ENCODE measurements at places on chromosomes 2 and 18.

GRCh38 chr2:214774108-214774507 is 35.4 kb downstream of the BARD1 start:
- DNase-seq, result peak; percentile 21

DNA sequence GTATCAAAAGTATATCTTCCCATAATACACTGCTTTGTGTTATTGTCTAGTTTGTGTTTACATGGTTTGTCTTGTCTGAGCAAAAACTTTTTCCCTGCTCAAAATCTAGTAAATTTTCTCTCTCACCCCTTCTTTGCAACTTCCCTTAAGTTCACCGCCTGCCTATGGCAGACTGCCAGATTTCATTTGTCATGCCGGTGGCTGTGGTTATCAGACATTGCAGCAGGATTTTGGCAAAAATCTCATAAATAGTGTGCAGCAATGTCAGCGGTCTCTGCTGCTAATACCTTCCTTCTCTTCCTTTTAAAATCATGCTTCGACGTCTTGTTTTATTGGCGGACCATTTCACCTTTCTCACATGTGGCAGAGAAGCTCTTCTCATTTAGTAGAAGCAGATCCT is 45.6 kb upstream of the TMEM178A start:
- peak; percentile 95 for DNase-seq

- DNase-seq, result no peak
Measured at GRCh38 chr18:6590326-6590725, 139.2 kb upstream of the ARHGAP28 start.

DNA sequence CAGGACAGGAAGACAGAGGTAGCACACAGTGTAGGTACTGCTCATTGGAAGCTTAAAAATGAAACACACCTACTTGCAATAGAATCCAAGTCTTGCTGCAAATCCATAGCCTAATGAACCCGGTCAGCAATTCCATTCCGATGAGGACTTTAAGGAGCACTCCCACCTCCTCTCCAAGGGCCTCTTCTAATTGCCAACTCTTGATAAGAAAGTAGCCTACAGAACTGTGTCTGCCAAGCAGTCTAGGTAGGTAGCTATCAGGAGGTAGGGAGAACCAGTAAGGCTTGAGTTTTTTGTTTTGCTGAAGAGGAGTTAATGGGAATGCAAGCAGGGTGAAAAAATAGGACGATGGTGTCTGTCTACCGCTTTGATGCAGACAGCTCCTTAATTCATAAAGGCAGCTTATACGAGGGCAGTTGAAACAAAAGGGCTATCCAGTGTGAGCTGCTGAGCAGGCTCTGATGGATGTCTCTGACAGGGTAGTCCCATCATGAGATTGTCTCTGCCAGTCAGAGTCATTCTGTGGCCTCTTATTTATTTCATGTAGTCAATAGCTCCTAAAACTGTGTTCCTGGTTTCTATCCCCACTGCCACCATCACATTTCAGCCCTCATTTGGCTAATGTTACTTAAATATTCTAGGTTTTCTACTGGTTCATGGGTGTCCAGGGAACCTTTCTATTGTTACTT is 155.6 kb upstream of the DNMT3A start:
- DNase-seq, result no peak

DNA sequence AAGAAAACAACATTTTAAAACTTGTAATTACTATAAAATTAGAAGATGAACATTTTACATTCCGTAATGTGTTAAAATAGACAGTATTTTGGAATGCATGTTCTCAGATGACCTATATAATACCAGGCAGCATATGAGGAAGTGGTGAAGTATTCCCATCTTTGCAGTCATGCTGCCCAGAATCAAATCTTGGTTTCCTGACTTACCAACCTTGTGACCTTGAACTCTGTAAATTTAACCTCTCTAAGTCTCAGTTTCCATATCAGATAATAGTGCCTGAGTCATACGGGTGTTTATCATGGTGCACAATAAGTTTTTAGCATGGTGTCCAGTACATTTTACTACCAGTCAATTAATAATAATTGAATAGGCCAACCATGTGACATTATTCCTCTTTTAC is 7.3 kb upstream of the GALM start:
- no peak for DNase-seq

GRCh38 chr2:135638825-135639224 is 102.8 kb upstream of the UBXN4 start:
- DNase-seq, result no peak

GRCh38 chr2:241273210-241274020 is 42.1 kb downstream of the HDLBP start:
- DNase-seq, result no peak

GRCh38 chr18:27713738-27714095 is 463.2 kb downstream of the CDH2 start:
- DNase-seq, result peak; percentile 91

GRCh38 chr2:221655300-221655699 is 83.2 kb upstream of the EPHA4 start:
- no peak for DNase-seq

- no peak for DNase-seq
Measured at GRCh38 chr2:11750917-11751316, 4.5 kb downstream of the LPIN1 start.

DNA sequence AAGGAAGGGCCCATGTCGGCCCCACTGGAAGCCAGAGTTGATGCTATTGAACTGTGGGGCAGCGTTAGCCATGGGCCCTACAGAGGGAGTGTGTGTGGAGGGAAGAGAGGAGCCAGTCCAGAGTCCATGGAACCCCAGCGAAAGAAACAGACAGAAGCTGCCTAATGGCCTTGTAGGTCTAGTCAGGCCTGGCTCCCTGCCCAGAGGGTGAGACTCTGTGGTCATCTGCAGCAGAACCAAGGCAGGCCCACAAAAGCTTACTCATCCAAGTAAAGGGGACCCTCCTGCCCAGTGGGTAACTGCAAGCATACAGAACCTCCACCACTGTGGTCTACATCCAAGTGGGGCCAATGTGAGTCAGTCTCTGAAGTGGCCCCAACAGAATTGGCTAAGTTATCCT is 439.8 kb downstream of the TGIF1 start:
- DNase-seq, result peak; percentile 25

DNA sequence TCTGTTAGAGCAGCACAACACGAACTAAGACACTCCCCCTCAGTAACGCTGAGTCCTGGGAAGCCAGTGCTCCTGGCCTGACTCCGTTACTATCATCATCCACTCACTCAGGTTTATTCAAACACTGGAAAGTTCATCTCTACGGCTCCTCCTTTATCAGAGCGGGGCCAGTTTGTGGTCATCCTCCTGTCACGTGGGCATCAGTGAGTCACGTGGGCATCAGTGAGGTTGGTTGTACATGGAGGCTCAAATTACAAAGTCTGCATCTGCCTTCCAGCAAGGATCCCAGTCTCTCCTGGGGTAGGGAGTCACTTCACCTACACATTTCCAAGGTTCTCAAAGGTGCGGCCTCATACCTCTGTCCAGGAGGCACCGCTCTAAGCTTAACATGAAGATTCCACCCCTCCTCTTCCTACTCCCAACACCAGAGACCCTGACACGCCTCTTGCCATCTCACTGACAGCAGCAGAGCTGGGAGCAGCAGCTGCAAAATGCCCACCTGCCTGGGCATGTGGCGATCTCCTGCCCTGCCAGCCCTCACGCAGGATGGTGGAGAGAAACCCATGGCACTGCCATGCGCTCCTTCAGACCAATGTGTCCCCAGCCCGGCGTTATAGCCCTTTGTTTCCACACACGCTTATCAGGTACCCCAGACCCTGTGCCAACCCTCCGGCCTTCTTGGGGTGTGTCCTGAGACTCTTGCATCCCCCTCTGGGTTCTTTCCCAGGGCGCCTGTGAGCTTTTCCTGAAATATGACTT is 99.2 kb upstream of the PTPRM start:
- DNase-seq, result peak; percentile 13

DNA sequence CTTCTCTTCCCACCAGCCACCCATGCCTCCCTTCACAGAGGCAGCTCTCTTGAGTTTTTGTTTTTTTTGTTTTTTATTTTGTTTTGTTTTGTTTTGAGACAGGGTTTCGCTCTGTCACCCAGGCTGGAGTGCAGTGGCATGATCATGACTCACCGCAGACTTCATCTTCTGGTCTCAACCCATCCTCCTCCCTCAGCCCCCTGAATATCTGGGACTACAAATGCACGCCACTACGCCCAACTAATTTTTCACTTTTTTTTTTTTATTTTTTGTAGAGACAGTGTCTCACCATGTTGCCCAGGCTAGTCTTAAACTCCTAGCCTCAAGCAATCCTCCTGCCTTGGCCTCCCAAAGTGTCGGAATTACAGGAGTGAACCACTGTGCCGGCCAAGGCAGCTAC is 161.4 kb downstream of the TRABD2A start:
- no peak for DNase-seq

DNA sequence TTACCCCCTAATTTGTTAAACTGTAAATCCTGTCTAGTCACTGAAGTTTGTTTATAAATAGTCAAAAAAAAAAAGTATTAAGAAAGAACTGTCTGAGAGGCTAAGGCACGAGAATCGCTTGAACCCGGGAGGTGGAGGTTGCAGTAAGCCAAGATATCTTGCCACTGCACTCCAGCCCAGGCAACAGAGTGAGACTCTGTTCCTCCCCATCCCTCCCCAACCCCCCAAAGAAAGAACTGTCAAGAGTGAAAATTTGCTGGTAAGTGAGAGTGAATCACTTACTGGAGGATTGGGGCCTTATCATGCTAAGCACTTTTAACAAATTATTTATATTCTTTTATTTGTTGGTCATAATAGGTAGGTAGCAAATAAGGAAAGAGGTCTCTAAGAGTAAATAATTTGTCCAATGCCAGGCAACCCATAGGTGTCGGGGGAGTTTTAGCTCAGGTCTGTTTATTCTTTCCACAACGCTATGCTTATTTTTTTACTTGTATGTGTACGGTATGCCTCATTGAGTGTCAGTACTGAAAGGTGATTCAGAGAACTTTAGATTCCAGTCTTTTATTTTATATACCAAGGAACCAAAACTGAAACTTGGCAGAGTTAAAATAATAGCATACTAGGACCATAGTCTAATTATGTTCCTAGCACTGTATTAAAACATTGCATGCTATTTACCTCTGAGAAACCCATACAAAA is 2.5 kb downstream of the TAF4B start:
- no peak for DNase-seq

- DNase-seq, result no peak
Measured at GRCh38 chr2:118128826-118129225, 40.6 kb downstream of the INSIG2 start.

DNA sequence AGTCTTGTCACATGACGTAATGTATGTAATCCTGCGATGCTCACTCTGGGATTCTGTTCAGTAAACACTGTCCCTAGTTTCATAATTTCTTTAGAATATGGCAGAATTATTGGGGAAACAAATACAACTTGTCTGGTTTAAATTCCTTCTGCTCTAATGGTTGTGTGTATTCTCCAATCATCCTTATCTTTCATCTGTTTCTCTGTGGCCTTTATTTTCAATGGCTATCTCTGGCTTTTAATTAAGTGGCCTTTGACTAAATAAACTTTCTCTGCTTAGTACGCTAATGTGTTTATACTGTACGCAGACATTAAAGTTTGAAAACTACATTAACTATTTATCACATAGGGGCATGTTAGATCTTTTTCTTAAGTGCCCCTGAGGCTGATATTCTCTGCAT is 40.9 kb downstream of the CDH7 start:
- no peak for DNase-seq

- no peak for DNase-seq
Measured at GRCh38 chr2:152186262-152186661, 10.7 kb upstream of the STAM2 start.

Measured in fibroblast of pulmonary artery (primary cell).